Stimulated activated naive B cell treated with anti-CD40 and anti-IgM and Interleukin-4, amounts not matched to agents 10 μg/mL and 1 μg/mL and 100 μg/mL, for 72 hours (primary cell): ENCODE measurements at places on chromosomes 7 and 10.

GRCh38 chr10:64039198-64039597 is 518.0 kb downstream of the REEP3 start:
- no peak overlapping the region for H3K27ac ChIP-seq
- no peak for DNase-seq
- H3K36me3 ChIP-seq = no peaks in the 10 kb centered on the region
- H3K4me3 ChIP-seq = no peak overlapping the region

DNA sequence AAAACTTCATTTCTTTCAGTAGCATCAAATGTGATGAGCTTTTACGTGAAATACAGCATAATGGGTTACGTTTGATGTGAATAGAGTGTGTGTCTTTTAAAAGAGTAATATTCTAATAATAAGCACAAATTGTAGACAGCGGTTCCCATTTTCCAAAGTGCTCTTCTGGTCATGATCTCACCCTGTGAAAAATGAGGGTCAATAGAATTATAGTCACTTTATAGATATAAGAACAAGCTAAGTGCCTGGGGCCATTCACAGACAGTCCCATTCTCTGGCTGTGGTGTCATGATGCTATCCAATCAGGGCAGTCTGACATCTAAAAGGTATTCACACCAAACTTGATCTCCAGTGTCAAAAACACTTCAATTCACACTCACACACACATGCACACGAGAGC is 830.8 kb upstream of the AUTS2 start:
- no peaks in the 10 kb centered on the region for H3K36me3 ChIP-seq
- DNase-seq = no peak
- no peak overlapping the region for H3K4me3 ChIP-seq

DNA sequence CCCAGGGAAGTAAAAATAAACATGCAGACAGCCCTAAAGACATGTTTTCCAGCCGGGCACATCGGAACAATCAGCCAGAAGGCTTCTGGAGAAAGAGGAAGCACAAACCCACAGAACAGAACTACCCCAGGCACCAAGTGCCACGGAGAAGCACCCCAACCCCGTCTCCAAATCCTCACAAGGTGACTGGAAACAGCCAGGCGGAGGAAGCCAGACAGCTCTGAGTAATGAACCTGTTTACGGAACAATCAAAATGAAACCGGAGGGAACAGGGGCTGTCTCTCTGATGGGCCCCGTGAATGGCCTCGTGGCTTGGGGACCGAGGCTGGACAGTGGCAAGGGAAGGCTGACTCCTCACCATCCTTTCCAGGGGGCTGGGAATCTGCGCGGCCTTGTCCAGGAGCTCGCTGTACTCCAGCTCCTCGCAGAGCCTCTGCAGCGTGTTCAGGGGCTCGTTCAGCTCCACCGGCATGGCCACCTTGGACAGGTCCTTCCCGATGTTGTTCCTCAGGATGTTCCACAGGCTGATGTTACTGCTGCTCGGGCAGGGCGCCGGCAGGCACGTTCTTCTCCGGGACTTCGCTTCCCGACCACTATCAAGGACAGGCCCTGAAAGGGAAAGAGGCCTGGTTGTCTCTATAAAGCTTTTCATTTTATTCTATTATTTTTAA is 77.0 kb upstream of the GSDME start:
- DNase-seq = peak; percentile 47
- peaks cover 34% of the 10 kb centered on the region for H3K36me3 ChIP-seq
- peak overlapping the region; percentile 96 for H3K27ac ChIP-seq
- H3K4me1 ChIP-seq = peaks cover 72% of the 10 kb centered on the region
- peak overlapping the region; percentile 83 for H3K4me3 ChIP-seq
- no peaks in the 10 kb centered on the region for H3K27me3 ChIP-seq

DNA sequence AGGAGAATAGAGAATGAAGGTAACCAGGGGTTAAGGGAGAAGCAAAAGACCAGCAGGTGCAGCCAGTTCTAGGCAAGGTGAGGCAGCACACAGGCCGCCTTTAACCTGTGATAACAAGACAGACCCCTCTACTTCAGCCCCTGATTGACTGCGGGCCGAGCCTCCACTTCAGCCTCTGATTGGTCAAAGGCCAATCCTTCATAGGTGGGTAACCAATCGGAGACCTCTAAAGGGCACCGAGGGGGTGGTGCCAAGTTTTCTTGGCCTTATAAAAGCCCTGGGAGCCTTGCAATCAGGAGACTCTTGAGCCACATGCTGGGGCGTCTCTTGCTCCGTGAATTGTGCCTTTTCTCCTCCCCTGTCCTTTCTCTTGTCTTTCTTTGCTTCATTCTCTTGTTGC is 98.8 kb downstream of the ELFN1 start:
- peaks cover 6% of the 10 kb centered on the region for H3K36me3 ChIP-seq
- no peak for DNase-seq
- no peak overlapping the region for H3K4me3 ChIP-seq
- peaks cover 6% of the 10 kb centered on the region for H3K27me3 ChIP-seq

- H3K36me3 ChIP-seq = peaks cover 18% of the 10 kb centered on the region
- peaks cover 59% of the 10 kb centered on the region for H3K27me3 ChIP-seq
- DNase-seq = no peak
- H3K4me1 ChIP-seq = peaks cover 13% of the 10 kb centered on the region
- no peak overlapping the region for H3K27ac ChIP-seq
- no peak overlapping the region for H3K4me3 ChIP-seq
Observed at GRCh38 chr7:98321301-98321700, 39.8 kb downstream of the BRI3 start.

GRCh38 chr7:371779-372545 is 82.0 kb downstream of the FOXL3 start:
- no peaks in the 10 kb centered on the region for H3K36me3 ChIP-seq
- peaks cover 9% of the 10 kb centered on the region for H3K4me1 ChIP-seq
- H3K27me3 ChIP-seq = peaks cover 11% of the 10 kb centered on the region
- no peak overlapping the region for H3K27ac ChIP-seq

- H3K27me3 ChIP-seq = no peaks in the 10 kb centered on the region
- no peaks in the 10 kb centered on the region for H3K4me1 ChIP-seq
- H3K36me3 ChIP-seq = peaks cover 38% of the 10 kb centered on the region
- peak overlapping the region; percentile 14 for H3K27ac ChIP-seq
- no peak overlapping the region for H3K4me3 ChIP-seq
Observed at GRCh38 chr7:128303643-128304042, 40.1 kb downstream of the RBM28 start.
